Sigmoid colon (tissue), 7 donors: ENCODE measurements at places on chromosomes 4 and X. TPM values are rescaled to one million over a fixed set of nuclear protein-coding genes. Genes with fewer than 3 reads are reported as not detected.

- H3K4me3 ChIP-seq = no peak overlapping the region
- peaks cover 12% of the 10 kb centered on the region for H3K27me3 ChIP-seq
- peaks cover 7% of the 10 kb centered on the region for H3K4me1 ChIP-seq
Measured at GRCh38 chrX:120000490-120001246, 57.1 kb upstream of the NKAP start.

- H3K4me3 ChIP-seq = no peak overlapping the region
- H3K4me1 ChIP-seq = no peaks in the 10 kb centered on the region
- no peak overlapping the region for H3K27ac ChIP-seq
- no peaks in the 10 kb centered on the region for H3K27me3 ChIP-seq
Measured at GRCh38 chr4:84596826-84597225, 13.9 kb downstream of the CDS1 start.

DNA sequence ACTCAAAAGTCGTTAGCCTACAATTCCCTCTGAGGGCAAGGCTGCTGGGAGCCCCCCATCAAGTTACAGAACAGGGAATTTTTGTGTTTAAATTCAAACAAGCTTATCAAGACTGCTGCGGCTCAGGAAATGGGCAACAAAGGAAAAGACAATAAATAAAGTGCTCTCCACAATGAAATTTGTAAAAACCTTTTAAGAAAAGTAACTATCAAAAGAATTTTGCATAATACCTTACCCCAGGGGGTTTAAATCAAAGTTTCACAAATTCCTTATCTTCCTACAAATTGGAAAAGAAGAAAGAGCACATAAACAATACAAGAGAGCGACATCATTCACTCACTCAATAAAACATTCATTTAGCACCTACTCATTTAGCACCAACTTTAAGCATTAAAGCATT lies 97.9 kb upstream of the CCDC160 start:
- no peaks in the 10 kb centered on the region for H3K4me1 ChIP-seq
- DNase-seq = no peak
- no peak overlapping the region for H3K4me3 ChIP-seq
- H3K27me3 ChIP-seq = no peaks in the 10 kb centered on the region
- H3K27ac ChIP-seq = no peak overlapping the region

DNA sequence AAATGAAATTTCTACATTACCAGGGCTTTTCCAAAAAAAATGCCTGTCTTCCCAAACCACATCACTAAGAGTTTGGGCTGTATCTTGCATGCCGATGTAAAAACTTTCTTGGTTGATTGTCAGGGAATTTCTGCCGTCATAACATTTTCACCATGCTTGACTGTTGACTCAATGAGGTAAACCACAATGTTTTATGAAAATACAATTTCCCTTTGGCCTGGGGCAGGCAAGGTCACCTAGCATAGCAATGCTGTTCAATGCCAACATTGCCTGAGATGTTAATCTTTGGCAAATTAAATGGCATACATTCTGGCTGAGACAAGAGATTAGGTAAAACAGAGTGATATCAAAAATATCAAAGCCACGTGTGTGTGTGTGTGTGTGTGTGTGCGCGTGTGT lies 137.1 kb upstream of the TBL1X start:
- no peaks in the 10 kb centered on the region for H3K4me1 ChIP-seq
- H3K27ac ChIP-seq = no peak overlapping the region
- no peak overlapping the region for H3K4me3 ChIP-seq
- DNase-seq = no peak
- H3K36me3 ChIP-seq = no peaks in the 10 kb centered on the region
- no peaks in the 10 kb centered on the region for H3K27me3 ChIP-seq

GRCh38 chr4:145960012-145960411 lies 21.4 kb upstream of the ZNF827 start:
- no peaks in the 10 kb centered on the region for H3K36me3 ChIP-seq
- no peaks in the 10 kb centered on the region for H3K27me3 ChIP-seq
- no peak overlapping the region for H3K27ac ChIP-seq
- no peak overlapping the region for H3K4me3 ChIP-seq
- DNase-seq = no peak
- no peaks in the 10 kb centered on the region for H3K4me1 ChIP-seq

DNA sequence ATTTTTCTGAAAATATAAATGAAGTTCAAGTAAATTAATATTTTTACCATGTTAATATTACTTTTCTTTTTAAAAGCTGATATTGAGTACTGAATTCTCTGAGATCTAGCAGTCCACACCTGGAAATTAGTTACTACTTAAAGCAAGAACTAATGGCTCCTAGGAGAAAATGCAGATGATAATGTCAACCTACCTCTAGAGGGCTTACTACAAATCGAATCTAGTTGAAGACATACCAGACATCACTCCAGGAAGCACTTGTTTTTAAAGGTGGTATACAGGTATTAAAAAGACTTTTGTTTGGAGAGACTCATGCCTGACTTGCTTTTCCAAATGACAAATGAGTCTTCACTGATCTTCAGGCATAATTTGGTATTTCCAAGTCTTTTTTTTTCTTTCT lies 516.4 kb upstream of the BOD1L1 start:
- H3K27ac ChIP-seq = no peak overlapping the region
- no peak for DNase-seq
- no peaks in the 10 kb centered on the region for H3K27me3 ChIP-seq
- H3K4me1 ChIP-seq = no peaks in the 10 kb centered on the region
- H3K36me3 ChIP-seq = no peaks in the 10 kb centered on the region
- no peak overlapping the region for H3K4me3 ChIP-seq

- H3K4me3 ChIP-seq = peak overlapping the region; percentile 10
- no peak overlapping the region for H3K27ac ChIP-seq
- H3K36me3 ChIP-seq = no peaks in the 10 kb centered on the region
- no peaks in the 10 kb centered on the region for H3K27me3 ChIP-seq
- H3K4me1 ChIP-seq = no peaks in the 10 kb centered on the region
- peak; percentile 66 for DNase-seq
Measured at GRCh38 chr4:13656569-13657405, 29.3 kb upstream of the BOD1L1 start.

- H3K4me3 ChIP-seq = no peak overlapping the region
- no peak for DNase-seq
- no peaks in the 10 kb centered on the region for H3K27me3 ChIP-seq
- no peaks in the 10 kb centered on the region for H3K4me1 ChIP-seq
- no peaks in the 10 kb centered on the region for H3K36me3 ChIP-seq
Measured at GRCh38 chr4:185179488-185179887, 24.3 kb downstream of the CFAP97 start.

- no peaks in the 10 kb centered on the region for H3K27me3 ChIP-seq
- no peak within 1 kb of the TSS for H3K4me3 ChIP-seq
- DNase-seq = no peak
- no peaks in the 10 kb centered on the region for H3K36me3 ChIP-seq
- H3K4me1 ChIP-seq = no peaks in the 10 kb centered on the region
- no peak within 1 kb of the TSS for H3K27ac ChIP-seq
Measured at GRCh38 chrX:57286507-57287251, at the start of gene FAAH2. FAAH2 (plus strand) TSS chrX:57286706; CDS start chrX:57286826, 120 bp downstream.

DNA sequence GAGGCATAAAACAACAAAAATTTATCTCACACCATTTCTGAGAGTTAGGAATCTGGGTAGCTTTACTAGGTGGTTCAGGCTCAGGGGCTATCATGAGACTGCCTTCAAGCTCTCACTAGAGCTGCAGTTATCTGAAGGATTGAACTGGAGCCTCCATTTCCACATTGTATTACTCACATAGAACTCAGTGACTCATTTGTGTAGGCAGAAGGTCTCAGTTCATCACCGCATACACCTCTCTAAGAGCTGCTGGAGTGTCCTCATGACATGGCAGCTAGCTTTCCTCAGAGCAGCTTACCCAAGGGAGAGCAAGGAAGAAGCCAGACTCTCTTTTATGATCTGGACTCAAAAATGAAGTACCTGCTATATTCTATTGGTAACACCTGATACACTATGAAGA lies 389.2 kb downstream of the IQCM start:
- H3K4me1 ChIP-seq = no peaks in the 10 kb centered on the region
- H3K27ac ChIP-seq = no peak overlapping the region
- H3K4me3 ChIP-seq = no peak overlapping the region
- no peak for DNase-seq
- no peaks in the 10 kb centered on the region for H3K27me3 ChIP-seq

GRCh38 chr4:41897698-41898097 lies 37.5 kb upstream of the TMEM33 start:
- H3K4me3 ChIP-seq = no peak overlapping the region
- DNase-seq = no peak
- no peaks in the 10 kb centered on the region for H3K4me1 ChIP-seq
- H3K27me3 ChIP-seq = no peaks in the 10 kb centered on the region

DNA sequence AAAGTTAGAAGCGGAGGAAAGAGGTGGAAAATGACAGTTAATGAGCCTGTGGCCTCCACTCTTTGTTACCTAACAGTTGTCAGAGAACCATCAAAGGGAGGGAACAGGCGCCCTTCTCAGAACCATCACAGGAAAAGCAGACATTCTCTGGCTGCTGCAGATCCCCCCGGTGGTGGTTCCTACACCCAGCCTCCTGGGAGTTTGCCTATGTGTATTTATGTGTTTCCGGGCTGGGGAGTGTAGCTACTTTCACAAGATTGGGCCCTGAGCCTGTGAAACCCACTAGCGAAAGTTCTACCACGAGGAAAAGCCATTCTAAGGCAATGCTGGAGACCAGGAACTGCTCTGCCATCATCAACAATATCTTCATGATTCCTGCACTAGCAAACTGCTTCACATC lies 52.7 kb upstream of the BCOR start:
- H3K27ac ChIP-seq = no peak overlapping the region
- H3K4me1 ChIP-seq = no peaks in the 10 kb centered on the region
- no peak overlapping the region for H3K4me3 ChIP-seq
- no peaks in the 10 kb centered on the region for H3K27me3 ChIP-seq
- no peak for DNase-seq
- H3K36me3 ChIP-seq = no peaks in the 10 kb centered on the region

The SFRP2 gene
- 12.1 TPM for total RNA-seq

The MAGEA8 gene
- not detected for total RNA-seq

The PDGFC gene
- 44.4 TPM for total RNA-seq

The IBSP gene
- not detected for total RNA-seq

The PCSK1N gene
- total RNA-seq = 19.6 TPM

The AKAP4 gene
- not detected for total RNA-seq

The SLIT2 gene
- 31.9 TPM for total RNA-seq

The DUSP9 gene
- not detected for total RNA-seq
